Activated CD4-positive, alpha-beta memory T cell treated with anti-CD3 and anti-CD28 coated beads for 36 hours (primary cell): ENCODE measurements at places on chromosomes 16 and 17.
A peak's percentile ranks its signal among the peaks of the same experiment; 100 is the strongest.

GRCh38 chr16:70018254-70018653 lies 67.1 kb downstream of the CLEC18A start:
- peak; percentile 38 for DNase-seq

- DNase-seq: no peak
Measured at GRCh38 chr17:337866-338265, 14.7 kb downstream of the RPH3AL start.

DNA sequence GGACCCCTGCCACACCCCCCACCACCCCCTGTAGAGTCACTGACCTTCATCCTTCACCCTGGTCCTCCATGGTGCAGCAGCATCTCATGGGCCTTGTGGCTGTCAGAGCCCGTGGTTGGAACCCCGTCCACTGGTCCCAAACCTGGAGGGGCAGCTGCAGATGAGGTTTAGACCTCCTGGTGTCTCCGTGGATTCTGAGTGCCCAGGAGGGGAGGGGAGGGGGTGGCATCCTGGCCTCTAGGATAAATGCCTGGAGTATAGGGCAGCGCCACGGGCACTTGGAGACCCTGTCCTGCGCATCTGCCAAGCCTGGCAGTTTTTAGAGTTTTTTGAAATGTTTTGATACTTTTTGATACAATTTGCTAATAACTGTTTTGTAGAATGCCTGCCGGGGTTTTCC lies 17.5 kb downstream of the KLHL36 start:
- DNase-seq: no peak

- DNase-seq: no peak
Measured at GRCh38 chr17:43554857-43555256, 8.7 kb upstream of the ETV4 start.

DNA sequence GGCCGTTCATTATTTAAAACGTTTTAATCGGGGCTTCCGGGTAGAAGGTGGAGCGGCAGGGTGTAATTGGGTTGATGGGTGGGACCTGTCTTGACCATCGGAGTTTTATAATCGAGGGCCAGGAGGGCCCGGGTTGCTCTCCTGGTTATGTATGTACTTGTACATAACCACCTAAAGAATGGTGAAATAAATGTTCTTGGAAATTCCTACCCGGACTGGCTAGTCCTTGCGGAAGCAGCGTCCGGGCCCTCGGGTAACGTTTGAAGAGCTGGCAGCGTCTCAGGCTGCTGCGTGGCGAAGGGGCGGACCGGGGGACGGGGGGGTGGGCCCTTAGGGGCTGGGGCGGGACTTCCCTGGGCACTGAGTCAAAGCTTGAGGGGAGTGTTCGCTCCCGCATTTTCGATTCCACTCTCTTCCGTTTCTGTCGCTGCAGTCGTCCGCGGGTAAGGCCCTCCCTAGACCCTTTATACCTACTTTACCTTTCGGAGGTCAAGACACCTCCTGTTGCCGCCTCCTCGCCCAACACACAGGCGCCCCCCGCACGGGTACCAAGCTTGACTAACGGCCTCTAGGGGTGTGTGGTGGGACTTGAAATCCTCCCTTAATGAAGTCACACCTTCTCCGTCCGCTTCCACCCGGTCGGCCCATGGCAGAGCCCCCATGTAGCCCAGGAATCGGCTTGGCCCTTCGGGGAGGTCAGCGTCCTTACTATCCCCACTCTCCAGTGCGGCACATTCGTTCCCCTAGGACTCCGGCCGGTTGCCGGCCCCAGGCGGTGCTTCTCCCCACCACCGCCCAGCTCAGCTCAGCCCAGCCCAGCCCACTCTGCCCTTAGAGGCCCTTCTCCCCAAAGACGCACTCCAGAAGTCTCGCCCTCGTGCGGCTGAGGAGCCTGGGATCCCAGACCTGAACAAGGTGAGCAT lies at the start of gene TMEM106A:
Gene TMEM106A (plus strand): TSS at position 396 of the 923 bp plus-strand sequence. CDS start 1,167 bp downstream, outside the sequence.
- peak; percentile 85 for DNase-seq

DNA sequence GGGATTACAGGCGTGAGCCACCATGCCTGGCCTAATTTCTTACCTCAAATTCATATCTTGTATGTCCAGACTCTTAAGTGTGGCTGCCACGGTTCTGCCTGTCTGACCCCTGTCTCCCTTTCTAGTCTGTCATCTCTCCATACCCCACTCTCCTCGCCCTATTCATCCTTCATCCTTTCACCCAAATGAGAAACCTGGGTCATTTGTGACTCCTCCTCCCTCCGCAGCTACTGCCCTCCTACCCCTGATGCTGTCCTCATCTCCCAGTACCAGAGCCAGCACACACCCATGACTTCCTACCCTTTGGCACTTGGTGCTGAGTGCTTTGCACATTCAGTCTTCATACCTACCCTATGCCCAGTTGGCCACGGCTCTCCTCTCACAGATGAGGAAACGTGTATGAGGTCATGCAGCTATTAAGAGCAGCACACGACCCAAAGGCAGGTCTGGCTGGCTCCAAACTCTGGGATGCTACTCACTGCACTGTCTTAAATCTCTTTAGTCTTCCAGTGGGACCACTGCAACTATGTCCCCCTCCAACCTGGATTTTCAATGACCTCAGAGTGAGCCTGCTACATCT lies 1.6 kb downstream of the SPATA32 start:
- DNase-seq: no peak
